Effector CD4-positive, alpha-beta T cell (primary cell): ENCODE measurements at places on chromosomes 7 and 10.

GRCh38 chr7:144048648-144049047, at the start of gene OR2A5:
Gene OR2A5 (plus strand): TSS chr7:144048948. CDS start chr7:144050402, 1,454 bp downstream.
- DNase-seq: no peak

- no peak for DNase-seq
Measured at GRCh38 chr10:69974551-69975155, 78.0 kb upstream of the MACROH2A2 start.

- DNase-seq: no peak
Measured at GRCh38 chr7:55508221-55509011, 63.9 kb downstream of the VOPP1 start.

- DNase-seq: peak; percentile 19
Measured at GRCh38 chr10:96720422-96721206, at the start of gene PIK3AP1. Gene PIK3AP1 (minus strand): TSS chr10:96720514. CDS start chr10:96720394, 120 bp downstream.

GRCh38 chr7:45013465-45013967, 13.5 kb downstream of the CCM2 start:
- DNase-seq: no peak

GRCh38 chr10:24451325-24451820, 242.4 kb downstream of the KIAA1217 start:
- no peak for DNase-seq
